ENCODE measurements at places on chromosomes 7 and 10.

DNA sequence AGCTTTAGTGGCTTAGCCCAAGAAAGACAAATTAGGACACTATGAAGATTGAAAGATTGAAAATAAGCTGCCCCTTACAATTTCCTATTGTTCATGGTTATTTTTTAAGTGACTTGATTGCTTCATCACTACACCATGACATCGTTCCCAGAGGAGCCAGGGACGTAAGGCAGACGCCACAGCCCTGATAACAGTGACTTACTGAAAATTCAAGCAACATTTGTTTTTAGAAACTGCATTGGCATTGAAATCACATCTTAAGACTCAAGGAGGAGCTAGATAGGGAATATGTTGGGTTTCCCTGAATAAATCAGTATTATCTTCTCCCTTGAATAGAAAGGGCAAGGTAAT lies 38.7 kb upstream of the ANK3 start:
- DNase-seq: no peak

GRCh38 chr10:94349327-94349726 lies 13.4 kb downstream of the NOC3L start:
- DNase-seq: no peak

- DNase-seq: no peak
Observed at GRCh38 chr7:67724955-67725354, 728.3 kb downstream of the TYW1 start.

DNA sequence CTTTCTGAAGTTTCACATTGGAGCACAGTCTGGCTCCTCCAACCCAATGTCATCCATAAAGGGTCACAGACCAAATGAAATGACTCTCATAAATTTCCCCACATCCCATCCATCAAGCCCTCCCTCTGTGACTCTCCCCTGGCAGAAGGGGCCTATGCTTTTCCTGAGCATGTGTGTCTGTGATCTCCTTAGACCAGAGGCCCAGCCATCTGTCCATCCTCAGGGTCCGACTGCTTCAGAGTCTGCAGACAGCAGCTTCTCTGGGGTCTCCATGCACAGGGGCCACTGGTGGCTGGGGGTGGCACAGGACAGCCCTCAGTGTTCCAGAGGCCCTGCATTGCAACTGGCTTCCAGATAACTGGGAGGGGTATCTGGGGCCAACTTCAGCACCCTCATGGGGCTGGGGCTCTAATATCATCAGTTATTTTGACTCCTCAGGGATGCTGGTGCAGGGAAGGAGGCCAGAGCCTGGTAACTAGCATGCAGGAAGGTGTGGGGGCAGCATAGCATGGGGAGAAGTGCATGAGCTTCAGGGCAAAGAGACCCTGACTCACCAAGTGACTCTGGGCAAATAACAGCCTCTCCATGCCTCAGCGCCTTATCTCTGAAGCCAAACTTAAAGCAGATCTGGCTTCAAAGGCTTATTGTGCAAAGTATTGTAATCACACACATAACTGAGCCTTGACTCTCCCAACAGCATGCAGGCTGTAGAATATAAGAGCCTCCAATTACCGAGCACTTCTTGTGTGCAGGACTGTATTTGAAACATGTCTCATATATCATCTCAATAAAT lies 266.9 kb downstream of the GRID1 start:
- DNase-seq: no peak

DNA sequence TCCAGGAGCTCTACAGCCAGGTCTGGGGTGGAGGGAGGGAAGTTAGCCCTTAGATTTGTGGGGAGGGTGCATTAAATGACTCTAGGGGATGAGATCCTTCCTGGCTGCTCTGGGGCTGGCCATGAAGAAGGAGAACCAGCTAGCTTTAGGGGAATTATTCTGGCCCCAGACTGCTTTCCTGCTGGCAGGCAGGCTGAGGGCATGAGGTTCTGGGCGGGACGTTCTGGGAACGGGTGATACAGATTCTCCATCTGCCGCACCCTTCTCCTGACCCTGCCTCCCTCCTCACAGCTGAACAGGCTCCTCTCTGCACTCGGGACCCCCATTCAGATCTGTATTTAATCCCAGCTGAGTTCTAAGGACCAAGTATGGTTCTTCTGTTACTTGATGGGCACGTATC lies 23.9 kb downstream of the GOLGA7B start:
- no peak for DNase-seq

DNA sequence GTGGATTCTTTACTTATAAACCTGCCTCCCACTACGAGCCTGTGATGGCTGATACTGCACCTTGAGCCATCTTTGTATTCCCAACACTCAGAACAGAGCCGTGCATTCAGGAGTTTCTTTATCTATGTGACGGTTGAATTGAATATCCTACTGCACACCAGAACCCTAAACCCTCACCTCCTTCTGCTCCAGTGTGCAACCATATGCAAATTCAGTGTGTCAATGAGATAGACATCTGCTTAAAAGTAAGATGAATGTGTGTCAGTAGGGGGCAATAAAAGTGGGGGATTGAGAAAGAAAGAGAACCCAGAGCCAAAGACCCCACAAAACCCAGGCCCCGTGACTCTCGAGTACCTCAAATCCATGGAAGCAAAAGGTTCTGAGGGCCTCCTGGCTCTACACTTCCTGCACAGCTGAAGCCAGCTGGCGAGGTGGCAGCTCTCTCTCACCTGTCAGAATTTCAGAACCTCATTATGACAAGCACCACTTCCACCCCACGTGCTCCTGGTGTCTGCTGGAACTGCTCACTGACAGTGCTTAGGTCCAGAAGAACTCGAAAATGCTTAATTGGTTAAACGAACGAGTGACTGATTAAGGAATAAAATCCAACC lies 143.3 kb upstream of the GPR26 start:
- DNase-seq: no peak

GRCh38 chr7:130960208-130960988 lies 226.4 kb upstream of the KLF14 start:
- no peak for DNase-seq

- no peak for DNase-seq
Observed at GRCh38 chr10:101217450-101218281, 11.6 kb downstream of the LBX1 start.

DNA sequence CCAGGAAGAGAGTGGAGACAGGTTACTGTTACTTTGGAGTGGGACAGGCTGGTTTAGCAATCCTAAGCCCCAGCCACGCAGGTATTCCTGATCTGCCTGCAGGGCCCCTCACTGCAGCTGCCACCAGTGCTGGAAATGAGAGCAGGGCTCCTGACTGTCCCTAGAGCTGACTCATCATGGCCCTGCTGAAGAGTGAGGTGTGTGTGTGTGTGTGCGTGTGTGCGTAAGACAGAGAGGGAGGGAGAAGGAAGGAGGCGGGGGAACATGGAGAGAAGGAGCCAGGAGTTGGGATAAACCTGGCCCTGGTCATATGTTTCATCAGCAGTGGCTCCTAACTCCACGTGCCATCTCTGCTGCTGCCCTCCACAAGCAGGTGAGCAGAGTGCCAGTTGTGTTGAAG lies 3.6 kb downstream of the FOXI2 start:
- DNase-seq: no peak

- no peak for DNase-seq
Observed at GRCh38 chr10:27759483-27760272, 14.1 kb upstream of the MKX start.

GRCh38 chr7:69115788-69116187 lies 482.5 kb upstream of the AUTS2 start:
- no peak for DNase-seq

- no peak for DNase-seq
Observed at GRCh38 chr7:131826960-131827359, 270.5 kb upstream of the PODXL start.

GRCh38 chr10:89887406-89887805 lies 186.0 kb downstream of the KIF20B start:
- no peak for DNase-seq

GRCh38 chr7:43018446-43018845 lies 86.3 kb downstream of the MRPL32 start:
- no peak for DNase-seq

DNA sequence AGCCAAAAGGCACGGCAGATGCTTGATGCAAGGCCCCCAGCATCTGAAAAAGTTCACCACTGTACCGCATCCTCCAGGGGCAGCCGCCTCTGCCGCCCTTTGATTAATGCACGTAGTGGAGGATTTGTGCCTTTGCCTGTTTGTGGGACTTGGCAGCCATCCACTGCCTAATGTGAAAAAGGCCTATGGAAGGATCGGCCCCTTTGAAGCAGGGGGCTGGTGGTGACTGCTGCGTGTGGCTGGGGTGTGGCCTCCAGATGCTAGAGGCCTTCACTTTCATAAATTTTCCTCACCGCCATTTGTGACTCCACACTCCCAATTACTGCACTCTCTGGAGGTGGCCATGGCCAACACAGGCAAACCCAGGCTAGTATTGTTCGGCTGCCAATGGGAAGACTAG lies 226.0 kb downstream of the BMPER start:
- no peak for DNase-seq

GRCh38 chr10:132906836-132907235 lies 35.5 kb downstream of the CFAP46 start:
- no peak for DNase-seq

DNA sequence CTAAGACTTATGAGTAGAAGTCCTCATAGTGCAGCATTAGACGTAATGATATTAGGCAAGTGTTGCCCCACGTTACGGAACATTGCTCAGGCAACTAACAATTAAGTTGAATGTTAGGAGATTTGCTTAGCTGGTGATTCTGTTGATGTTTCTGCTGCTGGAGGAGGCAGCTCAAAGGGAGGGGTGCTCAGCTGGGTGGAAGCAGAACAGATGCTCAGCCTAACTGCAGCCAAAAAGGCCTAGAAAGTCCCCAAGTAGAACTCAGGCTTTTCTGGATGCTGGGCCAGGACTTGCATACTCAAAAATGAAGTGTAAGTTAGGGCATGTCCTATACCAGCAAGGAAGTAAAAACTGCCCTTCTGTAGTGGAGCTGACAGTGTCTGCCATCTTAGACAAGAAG lies 201.4 kb downstream of the ADRA2A start:
- no peak for DNase-seq

GRCh38 chr7:149422914-149423301 lies 38.0 kb downstream of the ZNF777 start:
- DNase-seq: peak; percentile 29

- DNase-seq: no peak
Observed at GRCh38 chr10:15571575-15571974, 148.1 kb downstream of the ITGA8 start.

- no peak for DNase-seq
Observed at GRCh38 chr7:26397796-26398426, 106.2 kb downstream of the SNX10 start.

DNA sequence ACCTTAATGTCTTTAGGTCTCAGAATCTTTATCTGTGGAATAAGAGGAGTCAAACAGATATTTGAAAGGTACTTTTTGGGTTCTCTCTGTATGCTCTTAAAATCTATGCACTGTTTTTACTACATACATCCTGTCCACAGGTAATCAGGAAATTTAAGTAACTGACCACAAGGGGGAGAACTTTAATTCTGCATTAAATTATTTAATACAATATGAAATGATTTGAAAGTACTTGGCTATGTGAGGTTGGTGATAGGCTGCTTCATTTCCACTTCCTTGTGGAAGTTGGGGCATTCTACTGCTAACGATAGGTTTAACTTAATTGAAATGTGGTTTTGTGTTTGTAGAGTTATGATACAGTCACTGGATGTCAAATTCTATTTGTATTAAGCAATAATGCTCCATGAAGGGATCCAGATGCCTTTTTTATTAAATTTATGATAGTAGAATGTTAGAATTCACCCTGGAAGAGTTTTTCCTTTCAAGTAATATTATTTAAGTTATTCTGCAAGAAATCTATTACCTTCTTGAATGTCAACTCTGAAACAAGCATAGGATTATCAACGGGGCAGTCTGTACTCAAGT lies 6.0 kb downstream of the TEX47 start:
- DNase-seq: no peak

DNA sequence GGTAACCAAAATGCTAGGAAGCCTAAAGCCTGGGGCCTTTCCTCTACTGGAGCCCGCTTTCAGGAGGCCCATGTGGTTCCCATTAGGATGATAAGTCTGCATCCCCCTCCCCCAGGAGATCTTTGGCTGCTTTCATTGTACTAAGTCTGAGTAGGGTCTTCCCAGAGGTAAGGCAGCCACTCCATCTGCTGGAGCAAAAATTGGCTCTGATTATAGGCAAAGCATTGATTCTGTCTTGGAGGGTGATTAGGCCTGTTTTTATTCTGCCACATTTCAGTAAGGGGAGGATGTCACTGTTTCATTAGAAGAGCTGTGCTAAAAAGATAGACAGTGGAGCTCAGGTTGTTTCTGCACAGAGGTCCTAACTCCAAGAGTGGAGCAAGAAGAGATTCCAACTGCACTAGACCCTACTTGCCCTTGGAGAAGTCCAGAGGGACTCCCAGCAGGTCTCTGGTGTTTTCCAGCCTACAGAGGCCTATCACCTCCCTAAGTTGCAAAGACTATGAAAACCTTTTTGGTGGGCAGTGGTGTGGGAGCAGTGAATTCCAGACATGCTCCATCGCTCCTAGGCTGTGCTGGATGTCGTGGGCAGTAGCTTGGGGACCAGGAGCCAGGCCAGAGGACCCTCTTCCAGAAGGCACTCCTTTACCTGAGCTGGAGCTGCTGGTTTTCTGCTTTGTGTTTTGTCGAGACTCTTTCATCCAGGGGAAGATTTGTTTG lies 7.1 kb upstream of the HOXA2 start:
- no peak for DNase-seq

GRCh38 chr10:15370212-15370855 lies 755 bp downstream of the FAM171A1 start:
- DNase-seq: no peak

DNA sequence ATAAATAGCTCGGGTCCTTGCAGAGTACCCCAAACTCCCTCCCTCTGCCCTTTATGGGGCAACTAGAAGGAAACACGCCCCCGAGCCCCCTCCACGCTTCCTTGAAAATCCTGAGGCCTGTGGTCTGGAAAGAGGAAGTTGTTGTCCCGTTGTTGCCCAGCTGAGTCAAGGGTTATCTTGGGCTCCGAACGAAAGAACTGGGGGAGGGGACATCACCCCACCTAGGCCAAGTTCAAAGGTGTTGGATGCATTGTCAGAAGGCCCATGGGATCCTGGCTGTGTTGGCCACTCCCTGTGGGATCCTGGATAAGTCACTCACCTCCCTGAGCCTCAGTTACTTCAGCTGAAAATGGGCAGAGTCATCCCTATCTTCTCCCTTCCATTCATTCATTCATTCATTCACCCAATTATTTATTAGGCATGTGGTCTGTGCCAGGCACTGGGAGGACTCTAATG lies at the start of gene CCL24:
Gene CCL24 (minus strand): TSS at position 26 of the 456 bp plus-strand sequence. CDS start 91 bp downstream, outside the sequence.
- no peak for DNase-seq

- DNase-seq: no peak
Observed at GRCh38 chr10:100808876-100809275, 63.5 kb downstream of the PAX2 start.

GRCh38 chr10:110023785-110024465 lies 16.1 kb downstream of the ADD3 start:
- no peak for DNase-seq

DNA sequence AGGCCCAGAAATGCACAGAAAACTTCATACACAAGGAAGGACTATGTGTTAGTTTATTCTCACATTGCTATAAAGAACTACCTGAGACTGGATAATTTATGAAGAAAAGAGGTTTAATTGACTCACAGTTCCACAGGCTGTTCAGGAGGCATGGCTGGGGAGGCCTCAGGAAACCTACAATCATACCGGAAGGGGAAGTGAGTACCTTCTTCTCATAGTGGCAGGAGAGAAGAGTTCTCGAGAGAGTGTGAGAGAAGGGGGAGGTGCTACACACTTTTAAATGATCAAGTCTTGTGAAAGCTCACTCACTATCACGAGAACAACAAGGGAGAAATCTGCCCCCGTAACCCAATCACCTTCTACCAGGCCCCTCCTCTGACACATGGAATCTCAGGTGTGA lies 16.8 kb upstream of the RAMP3 start:
- no peak for DNase-seq

GRCh38 chr7:17787257-17787656 lies 153.0 kb downstream of the SNX13 start:
- no peak for DNase-seq

- no peak for DNase-seq
Observed at GRCh38 chr10:11678074-11678793, 63.9 kb upstream of the ECHDC3 start.
